ENCODE measurements at places on chromosomes 7 and 10.

DNA sequence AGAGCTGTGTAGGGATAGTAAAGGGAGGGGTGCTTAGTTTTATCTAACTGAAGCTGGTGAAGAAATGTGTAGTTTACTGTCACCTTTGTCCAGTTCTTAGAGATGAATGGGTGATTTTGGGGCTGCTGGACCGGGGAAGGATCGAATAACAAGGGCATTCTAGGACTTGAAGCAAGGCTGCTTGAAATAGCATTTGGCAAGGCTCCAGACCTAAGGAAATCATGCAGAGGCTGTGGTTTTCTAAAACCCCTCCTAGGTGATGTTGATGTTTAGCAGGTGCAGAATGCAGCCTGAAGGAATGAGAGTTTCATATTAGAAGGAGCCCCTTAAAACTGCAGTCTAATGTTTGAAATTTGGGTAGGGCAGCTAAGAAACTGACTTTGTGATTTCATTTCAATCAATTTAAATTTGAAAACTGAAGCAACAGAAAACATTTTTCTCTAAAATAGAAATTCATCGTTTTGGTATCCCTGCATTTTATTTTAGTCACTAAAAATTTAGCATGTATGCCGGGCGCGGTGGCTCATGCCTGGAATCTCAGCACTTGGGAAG, 68.5 kb downstream of the TET1 start:
- DNase-seq, result no peak

DNA sequence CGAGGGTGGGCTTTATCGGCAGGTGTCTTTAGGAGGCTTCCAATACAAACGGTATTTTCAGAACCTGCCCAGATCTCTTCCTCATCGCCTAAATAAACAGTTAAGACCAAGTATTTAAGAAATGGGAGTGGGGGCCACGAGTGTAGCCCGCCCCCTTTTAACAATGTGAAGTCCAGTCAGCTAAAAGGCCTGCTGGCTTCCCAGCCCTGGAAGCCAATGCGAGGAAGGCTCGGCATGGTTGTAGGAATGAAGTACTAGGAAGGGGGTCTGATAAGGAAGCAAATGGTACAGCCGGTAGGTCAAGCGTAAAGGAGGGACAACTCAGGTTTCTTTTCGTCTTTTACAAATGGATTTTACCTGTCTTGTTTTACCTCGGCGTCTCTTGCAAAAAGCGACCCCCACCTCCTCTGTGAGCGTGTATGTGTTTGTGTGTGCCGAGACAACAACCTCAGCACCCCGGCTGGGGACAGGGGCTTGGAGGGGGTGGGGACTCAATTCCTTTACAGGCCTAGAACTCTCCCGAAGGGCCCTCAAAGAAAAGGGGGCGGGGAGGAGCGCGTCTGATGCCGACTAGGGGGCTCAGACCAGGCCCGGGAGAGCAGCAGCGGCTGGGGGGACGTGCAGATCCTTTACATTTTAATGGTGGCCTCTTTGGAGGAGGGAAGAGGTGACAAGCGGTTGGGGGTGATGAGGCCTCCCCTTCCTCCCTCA, 147.6 kb downstream of the GPR85 start:
- peak; percentile 24 for DNase-seq

- DNase-seq, result no peak
Observed at GRCh38 chr7:123023126-123023525, 27.6 kb upstream of the TAS2R16 start.

- no peak for DNase-seq
Observed at GRCh38 chr10:35400595-35401268, 64.4 kb downstream of the CCNY start.

DNA sequence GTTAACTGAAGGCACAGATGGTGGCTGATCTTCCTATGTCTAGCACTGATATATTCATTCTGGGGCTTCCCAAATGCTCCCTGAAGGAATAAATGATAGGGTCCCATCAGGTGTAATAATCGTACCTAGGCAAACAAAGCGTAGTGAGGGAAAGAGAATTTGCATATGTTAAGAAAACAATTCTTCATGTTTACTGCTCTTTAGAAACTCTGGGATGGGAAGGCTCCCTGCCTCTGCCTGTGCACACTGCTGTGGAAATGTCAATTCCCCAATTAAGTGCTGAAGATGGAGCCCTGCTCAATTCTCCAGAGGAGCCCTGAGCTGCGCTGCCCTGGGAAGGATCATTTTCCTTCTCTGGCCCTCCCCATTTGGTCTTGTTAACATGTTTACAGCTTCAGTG, 380.9 kb upstream of the ADARB2 start:
- no peak for DNase-seq

DNA sequence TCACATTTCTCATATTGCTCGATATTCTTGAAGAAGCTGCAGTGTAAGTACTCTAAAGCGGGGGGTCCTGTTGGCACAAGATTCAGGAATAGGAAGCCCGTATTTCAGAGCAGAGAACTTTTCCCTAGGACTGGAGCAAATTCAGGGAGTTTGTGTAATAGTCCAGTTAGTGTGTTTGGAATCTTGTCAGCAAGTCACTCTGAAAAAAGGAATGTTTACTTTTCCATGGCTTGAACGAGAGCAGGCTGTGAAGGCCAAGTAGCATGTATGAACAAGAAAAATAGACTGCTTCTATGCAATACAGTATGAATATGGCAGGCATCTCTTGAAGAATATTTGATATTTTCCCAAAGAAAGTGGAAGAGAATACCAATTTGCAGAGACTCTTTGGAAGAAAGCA, 39.8 kb downstream of the CDC123 start:
- no peak for DNase-seq

DNA sequence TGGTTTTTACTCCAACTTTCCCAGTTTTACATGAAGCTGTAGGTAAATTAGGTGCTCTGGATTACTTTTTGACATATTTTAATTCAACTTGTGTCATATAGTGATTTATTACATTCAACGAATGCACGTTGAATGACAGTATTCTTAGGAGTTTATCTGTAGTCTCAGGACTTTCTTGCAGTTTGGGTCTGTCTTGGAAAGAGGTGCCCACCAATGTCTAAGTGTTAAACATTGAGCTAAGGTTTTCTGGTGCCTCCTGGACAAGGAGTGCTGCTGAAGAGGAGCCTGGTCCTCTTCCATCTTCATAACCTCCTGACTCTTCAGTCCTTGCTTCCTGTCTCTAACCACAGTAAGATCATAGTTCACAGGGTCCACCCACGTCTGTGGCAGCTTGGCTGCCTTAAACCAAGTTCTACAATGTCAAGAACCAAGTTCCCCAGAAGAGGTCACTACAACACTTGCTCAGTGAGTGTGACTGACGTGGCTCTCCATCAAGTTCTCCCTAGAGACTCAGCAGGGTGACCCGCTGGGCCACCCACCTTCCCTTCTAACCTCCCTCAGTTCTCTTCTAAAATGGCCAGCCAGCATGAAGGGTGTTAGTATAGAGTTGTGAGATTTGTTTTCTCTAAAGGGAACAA, 6.1 kb downstream of the NPY start:
- peak; percentile 12 for DNase-seq

- peak; percentile 48 for DNase-seq
Observed at GRCh38 chr10:73576178-73576889, 14.8 kb downstream of the USP54 start.

- DNase-seq, result no peak
Observed at GRCh38 chr10:91344117-91344856, 65.9 kb upstream of the HECTD2 start.

DNA sequence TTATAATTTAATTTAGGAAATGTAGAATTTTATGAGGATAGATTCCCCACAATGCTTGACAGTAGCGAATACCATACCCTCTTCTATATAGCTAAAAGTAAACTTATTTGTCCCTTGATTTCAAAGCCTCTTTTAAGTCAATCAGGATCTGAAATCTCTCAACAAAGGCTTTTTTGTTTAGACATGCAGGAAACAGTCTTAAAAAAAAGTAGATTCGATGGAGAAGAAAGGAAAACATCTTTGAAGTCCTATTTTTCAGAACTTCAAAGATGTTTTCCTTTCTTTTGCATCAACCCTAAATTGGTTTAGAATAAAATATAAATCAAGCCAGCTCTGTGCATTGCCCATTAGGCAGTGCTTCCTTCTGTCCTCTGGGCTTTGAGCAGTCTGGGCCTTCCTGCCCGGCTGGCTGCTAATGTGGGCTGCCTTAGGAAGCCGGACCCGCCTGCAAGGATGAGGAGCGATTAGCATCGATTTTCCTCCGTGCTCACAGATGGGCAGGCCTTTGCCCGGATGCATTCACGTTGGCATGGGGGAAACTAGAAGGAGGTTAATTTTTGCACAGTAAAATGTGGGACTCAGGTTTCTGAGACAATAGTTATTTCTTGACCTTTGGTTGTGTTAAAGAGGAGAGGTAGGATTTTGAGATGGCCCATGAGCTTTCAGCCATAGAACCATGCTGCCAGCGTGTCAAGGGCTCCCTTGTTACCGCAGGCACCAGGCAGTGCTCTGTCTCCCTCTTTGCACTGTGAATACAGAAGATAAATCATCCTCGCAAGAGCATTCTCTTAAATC, 15.5 kb downstream of the MSRB2 start:
- DNase-seq, result no peak

DNA sequence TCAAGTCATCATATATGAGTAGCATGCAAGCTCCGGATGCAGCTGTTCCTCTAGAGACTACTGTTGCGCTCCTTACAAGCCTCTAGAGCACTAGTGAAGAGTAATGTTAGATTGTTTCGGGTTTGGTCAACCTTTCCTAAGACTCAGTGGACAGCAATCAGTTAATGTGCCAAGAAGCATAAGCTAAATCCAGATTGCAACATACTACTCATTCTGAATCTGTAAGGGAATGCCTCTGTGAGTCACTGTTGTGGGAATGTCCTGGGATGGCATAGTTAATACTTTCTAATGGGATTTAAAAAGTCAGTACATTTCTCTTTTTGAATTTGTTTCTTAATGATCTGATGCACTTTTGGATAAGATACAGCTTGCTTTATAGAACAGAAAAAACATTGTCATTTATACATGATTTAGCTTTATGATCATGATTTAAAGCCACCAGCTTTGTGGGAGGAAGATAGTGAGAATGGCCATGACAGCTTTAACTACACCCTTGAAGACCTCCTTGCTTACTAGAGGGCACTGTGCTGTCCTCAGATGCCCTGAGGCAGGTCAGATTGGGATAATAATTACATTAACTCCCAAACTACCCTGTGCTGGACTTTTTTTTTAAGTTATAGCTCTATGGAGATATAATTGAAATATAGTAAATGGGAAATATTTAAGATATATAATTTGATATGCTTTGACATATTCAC, 138.4 kb downstream of the SDK1 start:
- peak; percentile 87 for DNase-seq

- DNase-seq, result peak; percentile 70
Observed at GRCh38 chr10:60572511-60573194, 183.0 kb upstream of the ANK3 start.

GRCh38 chr10:89526358-89526757, 9.0 kb downstream of the SLC16A12 start:
- no peak for DNase-seq

GRCh38 chr7:113125728-113126127, 7.4 kb upstream of the SMIM30 start:
- no peak for DNase-seq

Data from brain microvascular endothelial cell (primary cell).